Stimulated activated CD4-positive, alpha-beta T cell treated with anti-CD3 and anti-CD28 coated beads, Interleukin-1b, Interleukin-23, amount 100 ng/mL, for 48 hours (primary cell): ENCODE measurements at places on chromosomes 2 and 18.

DNA sequence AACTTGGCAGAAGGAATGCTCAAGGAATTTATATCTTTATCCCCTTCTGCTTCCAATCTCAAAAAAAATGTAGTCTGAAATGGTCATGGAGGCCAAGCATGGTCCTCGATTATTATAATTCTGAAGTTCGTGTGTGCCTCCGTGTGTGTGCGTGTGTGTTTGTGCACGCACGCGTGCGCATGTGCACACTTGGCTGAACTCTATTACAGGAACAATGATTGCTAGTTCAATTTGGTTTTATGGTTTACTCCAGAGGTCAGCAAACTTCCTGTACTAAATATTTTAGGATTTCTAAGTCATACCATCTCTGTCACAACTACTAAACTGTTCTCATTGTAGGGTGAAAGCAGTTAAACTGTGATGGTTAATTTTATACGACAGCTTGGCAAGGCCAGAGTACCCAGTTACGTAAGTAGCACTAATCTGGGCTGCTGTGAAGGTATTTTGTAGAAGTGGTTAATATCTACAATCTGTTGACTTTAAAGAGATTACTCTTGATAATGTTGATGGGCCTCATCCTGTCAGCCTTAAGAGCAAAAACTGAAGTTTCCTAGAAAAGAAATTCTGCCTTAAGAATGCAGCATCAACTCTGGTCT, 5.8 kb upstream of the MARCHF7 start:
- no peak for DNase-seq

- DNase-seq = peak; percentile 17
These were observed 629.9 kb downstream of the NRXN1 start for GRCh38 chr2:50401772-50402653.

DNA sequence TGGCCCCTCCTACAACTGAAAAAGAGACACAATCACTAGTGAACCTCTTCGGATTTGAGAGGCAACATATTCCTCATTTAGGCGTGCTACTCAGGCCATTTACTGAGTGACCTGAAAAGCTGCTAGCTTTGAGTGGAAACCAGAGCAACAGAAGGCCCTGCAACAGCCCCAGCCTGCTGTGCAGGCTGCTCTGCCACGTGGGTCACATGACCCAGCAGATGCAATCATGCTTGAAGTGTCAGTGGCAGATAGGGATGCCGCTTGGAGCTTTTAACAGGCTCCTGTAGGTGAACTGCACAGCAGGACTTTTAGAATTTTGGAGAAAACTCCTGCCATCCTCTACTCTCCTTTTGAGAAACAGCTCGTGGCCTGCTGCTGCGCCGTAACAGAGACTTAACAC, 578.6 kb upstream of the RAB6C start:
- no peak for DNase-seq

- DNase-seq = no peak
These were observed 177.1 kb upstream of the NOL4 start for GRCh38 chr18:34401775-34402174.

- no peak for DNase-seq
These were observed 162.6 kb downstream of the QPCT start for GRCh38 chr2:37507051-37507410.

GRCh38 chr2:196617430-196617829, 22.1 kb upstream of the CCDC150 start:
- no peak for DNase-seq

- no peak for DNase-seq
These were observed at the start of gene KCNJ13 for GRCh38 chr2:232776435-232776834. KCNJ13 (minus strand) TSS chr2:232776565; CDS start chr2:232771362, 5,203 bp downstream.

DNA sequence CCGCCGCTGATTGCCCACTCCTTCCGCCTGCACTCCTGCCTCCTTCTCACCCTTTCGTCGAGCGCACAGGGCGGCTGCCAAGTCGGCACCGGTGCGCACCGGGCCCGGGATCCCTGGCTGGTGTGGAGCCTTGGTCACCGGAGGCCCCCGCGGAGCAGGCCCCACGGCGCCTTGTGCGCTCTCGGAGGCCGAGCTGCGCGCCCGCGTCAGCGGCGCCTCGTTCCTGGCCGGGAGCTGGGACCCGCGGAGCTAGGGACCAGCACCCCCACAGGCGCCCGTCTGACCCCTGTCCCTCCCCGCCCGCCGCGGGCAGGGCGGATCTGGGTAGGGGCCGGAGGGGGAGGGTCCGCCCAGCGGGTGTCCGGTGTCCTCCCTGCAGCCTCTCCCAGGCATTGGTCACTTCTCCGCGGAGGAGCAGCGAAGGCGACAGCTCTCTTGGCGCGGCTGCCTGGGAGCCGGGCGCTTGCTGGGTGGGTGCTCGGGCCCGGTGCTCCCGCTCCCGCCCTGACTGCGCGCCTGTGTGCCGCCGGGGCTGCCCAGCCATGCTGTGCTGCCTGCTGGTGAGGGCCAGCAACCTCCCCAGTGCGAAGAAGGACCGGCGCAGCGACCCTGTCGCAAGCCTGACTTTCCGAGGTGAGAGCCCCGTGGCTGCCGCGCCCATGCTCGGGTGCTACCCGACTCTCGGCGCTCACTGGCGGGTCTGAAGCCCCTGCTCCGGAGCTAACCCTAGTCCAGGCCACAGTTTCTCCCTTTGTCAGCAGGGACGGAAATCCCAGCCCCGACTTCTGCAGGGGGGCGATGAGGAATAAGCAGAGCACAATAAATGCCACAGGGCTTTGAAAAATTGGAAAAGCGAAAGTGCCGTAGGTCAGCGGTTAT, 13.2 kb downstream of the DYSF start:
- DNase-seq = no peak

DNA sequence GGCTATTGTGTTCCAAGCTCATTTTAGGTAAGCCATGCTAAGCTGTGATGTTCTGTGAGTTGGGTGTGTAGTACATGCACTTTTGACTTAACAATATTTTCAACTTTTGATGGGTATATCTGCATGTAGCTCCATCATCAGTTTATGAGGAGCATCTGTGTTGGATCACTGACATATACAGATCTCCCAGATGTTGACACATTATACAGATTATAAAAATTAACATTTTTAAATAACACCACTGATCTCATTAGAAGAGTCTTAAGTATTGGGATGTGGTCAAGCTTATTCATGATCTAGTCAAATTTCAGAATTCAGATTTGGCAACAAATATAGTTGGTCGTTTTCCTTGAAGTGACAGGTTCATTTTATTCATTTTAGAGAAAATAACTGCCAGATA, 51.7 kb downstream of the CAB39 start:
- no peak for DNase-seq

GRCh38 chr2:31675485-31675901, 94.8 kb upstream of the SRD5A2 start:
- no peak for DNase-seq
